ENCODE measurements at places on chromosomes 7 and 10.

- DNase-seq, result no peak
Measured at GRCh38 chr7:85927226-85927625, 716.5 kb upstream of the GRM3 start.

- no peak for DNase-seq
Measured at GRCh38 chr10:103692952-103693811, 162.2 kb downstream of the SH3PXD2A start.

- DNase-seq, result no peak
Measured at GRCh38 chr10:27134371-27134770, 19.8 kb downstream of the YME1L1 start.

DNA sequence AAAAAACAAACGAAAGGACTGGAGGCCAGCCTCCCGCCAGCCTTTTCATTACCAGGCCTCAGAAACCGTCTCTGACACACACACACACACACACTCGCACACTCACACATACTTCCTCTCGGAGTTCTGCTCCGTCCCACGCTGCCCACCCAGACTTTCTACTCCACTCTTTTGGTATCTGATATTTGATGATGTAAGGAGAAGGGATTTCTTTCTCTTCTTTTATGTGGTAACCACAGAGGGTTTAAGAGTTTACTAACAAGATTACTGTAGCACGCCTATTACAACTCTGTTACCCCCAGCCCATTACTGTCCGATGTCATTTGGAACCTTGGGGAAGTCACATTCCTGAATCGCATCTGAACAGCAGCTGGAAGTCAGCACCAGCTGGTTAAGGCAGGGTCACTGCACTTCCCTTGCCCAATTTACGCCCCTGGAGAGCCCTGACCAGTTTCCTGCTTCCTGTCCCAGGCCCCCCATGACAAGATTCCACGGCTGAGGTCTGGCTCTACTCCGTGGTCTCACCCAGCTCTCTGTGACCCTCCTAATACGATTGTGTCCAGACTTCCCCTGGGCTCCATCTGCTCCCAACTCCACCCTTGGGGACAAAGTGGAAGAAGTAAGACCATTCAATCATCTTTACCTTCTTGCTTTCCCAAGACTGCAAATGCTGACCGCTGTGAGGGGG lies 1.1 kb downstream of the DENND2A start:
- DNase-seq, result no peak

DNA sequence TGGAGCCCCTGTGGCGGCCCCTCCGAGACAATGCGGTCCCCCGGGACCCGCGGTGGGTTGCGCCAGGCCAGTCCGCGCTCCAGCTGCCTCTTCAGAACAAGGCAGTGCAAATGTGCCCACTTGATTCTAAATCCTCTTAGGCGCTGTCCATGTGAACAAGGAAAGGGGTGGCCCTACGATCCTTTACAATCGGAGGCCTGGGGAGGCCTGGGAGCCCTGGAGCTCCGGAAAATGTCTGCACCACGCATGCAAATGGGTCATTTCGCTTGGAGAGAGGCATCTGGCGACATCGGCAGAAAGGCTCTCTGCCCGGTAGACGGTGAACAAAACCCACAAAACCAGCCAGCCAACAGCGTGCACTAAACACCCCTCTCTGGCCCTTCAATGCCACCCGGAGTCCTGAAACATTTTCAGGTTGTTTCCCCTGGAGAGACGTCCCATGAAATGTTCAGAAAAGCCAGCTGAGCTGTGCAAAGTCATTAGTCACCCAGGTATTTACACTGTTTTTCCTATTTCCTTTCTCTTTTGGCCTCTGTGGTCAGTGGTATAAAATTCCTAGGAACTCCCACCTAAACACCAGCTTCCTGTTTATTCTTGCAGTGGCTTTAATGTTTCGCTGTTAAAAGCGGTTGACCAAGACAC lies 102.8 kb upstream of the ZNF438 start:
- DNase-seq, result no peak

- no peak for DNase-seq
Measured at GRCh38 chr7:85135977-85136376, 50.9 kb downstream of the SEMA3D start.
